ENCODE measurements at places on chromosomes 12 and 14.
A peak's percentile ranks its signal among the peaks of the same experiment; 100 is the strongest.

- no peak for DNase-seq
These were observed 157.1 kb upstream of the CCND2 start for GRCh38 chr12:4116251-4117111.

- DNase-seq = no peak
These were observed 767.3 kb upstream of the TBX3 start for GRCh38 chr12:115451151-115451779.

- no peak for DNase-seq
These were observed 33.2 kb downstream of the ETNK1 start for GRCh38 chr12:22658214-22658613.

- DNase-seq = no peak
These were observed 151.9 kb downstream of the LRRK2 start for GRCh38 chr12:40376533-40377267.

DNA sequence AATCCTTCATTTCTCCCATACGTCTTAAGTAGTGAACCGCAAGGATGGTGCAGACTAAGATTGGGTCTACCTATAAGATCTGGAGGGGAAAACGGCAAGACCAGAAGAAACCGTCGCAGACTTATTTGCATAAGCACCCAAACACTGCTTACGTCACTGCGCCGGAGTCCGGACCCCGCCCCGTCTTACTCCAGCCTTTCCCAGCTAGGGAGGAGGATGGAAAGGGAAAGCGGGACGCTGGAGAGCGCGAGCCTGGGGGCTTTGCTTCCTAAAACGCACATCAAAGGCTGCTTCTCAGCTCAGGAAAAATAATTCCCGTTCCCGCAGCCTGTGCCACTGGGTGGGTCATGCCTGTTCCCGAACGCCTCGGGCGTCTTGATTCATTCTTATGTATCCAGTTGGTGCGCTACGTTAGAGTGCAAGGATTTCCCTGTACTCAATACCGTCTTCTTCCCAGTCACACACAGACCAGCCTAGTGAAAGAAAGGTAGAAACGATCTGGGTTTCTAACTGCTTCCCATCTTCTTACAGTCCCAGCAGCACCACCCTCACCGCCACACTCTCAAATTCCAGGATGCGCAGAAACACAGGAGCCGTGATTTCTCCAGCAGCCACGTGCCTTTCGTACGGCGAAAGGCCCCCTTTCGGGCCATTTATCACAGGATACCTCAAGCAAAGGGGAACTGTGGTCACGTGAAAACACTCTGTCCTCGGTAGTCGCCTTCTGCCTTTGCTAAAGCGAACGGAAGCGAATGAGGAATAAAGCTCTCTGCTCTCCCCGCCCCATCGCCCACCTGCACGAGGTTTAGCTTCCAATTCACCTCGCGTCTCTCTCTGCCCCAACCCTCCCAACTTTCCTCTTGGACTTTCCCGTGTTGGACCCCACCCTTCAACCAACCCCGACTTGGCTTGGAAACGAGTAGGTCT lies 1.1 kb downstream of the SLC6A15 start:
- DNase-seq = peak; percentile 15

DNA sequence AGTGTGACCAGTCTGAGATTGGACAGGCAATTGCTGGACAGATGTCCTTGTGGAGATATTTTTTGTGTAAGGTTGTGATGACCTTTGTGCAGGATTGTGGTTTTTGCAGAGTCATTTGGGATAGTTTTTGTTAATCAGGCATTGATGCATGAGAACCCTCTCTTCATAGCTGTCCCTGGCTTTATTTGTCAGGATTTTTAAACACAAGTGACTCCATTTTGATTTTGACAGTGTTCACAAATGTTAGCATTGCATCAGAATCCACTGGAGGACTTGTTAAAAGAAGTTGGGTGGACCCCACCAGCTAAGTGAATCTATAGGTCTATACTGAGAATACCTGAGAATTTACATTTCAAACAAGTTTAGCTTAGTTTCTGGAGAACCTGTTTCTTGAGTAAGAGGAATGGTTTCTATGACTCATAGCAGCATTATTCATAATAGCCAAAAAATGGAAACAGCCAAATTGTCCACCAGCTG lies 11.8 kb downstream of the FNTB start:
- DNase-seq = no peak

GRCh38 chr12:98238515-98239130 lies 276.8 kb upstream of the TMPO start:
- no peak for DNase-seq
